Thoracic aorta (tissue), 2 donors: ENCODE measurements at places on chromosomes 7 and 10. TPM values are rescaled to one million over a fixed set of nuclear protein-coding genes. Genes with fewer than 3 reads are reported as not detected.

DNA sequence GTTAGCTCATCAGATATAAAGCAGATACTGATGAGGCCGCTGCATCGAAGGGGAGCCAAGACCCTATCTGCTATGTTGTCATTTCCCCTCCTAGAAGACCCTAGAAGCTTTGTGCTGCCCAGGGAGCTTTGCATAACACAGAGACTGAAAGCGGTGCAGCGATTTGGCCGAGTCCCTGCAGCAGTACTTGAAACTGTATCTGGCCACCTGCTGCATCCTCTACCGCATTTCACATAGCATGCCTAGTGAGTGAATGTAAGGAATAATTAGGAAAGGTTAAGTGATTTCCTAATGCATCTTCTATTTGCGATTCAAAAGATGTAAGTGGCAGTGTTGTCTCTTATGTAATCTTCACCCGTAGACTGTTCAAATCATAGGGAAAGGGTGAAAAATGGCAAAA lies 106.7 kb downstream of the LRMDA start:
- DNase-seq, result no peak

GRCh38 chr10:14063531-14064285 lies 267.0 kb downstream of the FRMD4A start:
- no peak for DNase-seq

DNA sequence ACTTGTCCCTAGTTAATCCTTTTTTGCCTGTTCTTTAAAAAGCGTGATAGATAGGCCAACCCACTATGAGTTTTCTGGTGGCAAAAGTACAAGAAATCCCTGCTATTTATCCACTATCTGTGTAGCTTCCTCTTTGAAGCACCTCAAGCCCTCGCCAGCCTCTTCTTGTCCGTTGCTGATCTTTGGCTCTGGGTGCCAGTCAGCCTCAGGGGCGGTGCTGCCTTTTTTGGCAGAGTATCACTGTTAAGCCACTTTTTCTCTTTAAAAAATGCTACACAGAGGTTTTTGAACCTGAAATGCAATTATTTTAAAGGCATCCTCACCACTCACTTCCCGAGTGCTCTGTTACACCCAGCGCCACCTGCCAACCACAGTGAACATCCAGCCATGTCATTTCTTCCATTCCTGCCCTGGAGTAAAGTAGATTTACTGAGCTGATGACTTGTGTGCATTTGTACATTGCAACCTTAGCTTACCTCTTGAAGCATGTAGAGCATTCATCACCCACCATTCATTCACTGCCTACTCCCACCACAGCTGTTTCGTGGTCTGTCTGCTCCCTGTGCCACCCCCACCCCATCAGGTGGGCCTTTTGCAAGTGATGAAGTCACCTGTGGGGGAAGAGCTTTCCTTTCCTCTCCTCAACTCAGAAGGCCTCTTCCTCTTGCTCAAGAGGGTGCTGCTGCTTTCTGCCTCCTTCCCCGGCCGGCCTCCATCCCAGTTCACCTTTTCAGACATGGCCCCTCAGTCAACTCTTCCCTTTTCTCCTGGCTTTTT lies 414.2 kb upstream of the GALNT17 start:
- no peak for DNase-seq

- DNase-seq, result no peak
Observed at GRCh38 chr10:119395280-119396007, 147.1 kb downstream of the RGS10 start.

Gene RASA4B
- 8.5 TPM for total RNA-seq

DNA sequence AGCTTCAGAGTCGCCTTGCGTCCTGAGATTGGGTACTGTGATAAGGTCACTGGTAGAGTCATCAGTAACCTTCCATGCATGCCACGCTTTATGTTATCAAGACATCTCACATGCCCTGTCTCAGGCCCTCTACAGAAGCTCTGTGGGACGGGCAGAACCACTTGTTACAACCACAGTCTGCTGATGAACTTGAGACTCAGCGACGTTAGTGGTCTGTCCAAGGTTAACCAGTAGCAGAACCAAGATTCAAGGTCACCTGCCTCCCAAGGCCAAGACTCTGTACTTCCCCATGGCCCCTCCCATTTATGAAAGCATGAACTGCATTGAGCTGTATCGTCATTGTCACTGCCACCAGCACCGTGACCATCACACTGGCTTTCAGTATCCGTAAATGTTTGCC lies 15.0 kb downstream of the IQCE start:
- DNase-seq, result no peak

- DNase-seq, result no peak
Observed at GRCh38 chr10:7480742-7481367, 70.0 kb upstream of the SFMBT2 start.

DNA sequence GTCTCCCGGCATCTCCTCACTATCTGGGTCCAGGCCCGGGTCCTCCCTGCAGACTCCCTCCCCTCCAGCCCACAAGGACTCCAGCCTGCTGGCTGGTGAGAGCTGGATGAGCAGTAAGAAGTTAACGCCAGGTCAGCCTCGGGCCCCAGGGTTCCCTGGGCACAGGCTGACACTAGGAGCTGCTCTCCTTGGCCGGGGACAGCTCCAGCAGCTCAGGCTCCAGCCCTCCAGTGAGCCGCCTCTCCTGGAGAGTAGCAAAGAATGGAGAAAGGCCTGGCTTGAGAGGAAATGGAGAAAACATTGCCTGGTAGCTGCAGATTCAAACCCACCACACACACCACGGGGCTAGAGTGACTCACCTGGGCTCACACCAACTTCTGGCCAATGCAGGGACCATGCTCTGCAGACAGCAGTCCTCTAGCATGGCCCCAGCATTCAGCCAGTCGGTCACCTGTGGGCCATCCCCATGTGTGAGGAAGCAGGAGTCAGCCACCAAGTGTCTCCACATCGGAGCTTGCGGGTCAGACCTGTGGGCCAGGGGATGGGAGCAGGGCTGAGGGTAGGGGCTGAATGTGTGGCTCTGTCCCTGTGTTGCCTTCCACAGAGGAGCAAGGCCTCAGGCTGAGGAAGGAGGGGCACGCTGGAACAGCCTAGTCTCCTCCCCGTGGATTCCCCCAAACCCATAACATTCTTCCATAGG lies 6.5 kb downstream of the SAP25 start:
- no peak for DNase-seq
